ENCODE measurements at places on chromosomes 7 and 10.

DNA sequence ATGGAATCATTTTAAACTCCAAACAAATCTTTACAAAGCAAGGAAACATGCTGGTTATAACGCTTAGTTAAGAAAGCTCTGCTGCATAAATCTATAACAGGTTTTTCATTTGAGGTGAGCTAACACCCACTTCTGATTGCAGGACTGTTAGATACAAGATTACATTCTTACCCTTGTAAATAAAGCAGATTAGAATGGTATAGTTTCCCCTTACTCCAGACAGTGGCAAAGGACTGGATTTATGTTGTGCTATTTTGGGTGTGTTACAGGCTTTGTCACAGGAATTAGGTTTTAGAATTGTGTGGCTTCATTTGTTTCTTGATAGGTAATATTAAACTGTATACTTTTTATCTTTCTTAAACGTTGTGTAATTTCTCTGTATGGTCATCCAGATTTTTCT is 487.6 kb downstream of the ZWINT start:
- no peak for DNase-seq

DNA sequence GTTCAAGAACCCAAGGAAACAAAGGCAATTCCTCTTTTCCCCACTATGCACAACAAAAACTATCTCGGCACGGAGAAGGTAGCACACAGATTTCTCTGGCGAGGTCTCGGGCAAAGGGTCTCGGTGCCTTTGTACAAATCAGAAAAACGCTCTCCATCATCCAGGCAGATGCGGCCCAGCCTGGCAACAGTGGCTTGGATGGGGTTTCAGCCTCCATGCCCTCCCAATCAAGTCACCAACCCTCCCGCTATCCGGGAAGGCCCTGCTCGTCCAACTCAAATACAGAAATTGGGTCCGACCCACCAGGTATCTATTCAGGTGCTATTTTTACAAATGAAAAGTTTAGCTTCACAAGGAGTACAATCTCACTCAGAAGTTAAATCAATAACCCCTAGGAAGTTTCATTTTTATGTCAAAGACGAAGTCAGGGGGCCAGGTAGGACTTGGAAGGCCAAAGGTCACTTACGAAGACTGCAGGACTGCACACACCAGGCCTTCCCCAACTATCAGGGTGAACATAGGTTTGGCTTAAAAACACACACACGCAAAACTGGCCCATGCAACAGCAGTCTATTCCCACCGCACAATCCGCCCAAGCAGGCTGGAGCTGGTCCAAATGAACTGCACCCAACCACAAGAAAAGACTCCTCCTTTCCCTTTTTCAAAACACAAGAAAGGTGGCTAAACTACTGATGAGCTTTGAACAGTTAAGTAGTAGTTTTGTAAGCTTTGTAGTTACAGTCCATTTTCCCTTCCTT is 43.0 kb downstream of the GNA12 start:
- DNase-seq = no peak

DNA sequence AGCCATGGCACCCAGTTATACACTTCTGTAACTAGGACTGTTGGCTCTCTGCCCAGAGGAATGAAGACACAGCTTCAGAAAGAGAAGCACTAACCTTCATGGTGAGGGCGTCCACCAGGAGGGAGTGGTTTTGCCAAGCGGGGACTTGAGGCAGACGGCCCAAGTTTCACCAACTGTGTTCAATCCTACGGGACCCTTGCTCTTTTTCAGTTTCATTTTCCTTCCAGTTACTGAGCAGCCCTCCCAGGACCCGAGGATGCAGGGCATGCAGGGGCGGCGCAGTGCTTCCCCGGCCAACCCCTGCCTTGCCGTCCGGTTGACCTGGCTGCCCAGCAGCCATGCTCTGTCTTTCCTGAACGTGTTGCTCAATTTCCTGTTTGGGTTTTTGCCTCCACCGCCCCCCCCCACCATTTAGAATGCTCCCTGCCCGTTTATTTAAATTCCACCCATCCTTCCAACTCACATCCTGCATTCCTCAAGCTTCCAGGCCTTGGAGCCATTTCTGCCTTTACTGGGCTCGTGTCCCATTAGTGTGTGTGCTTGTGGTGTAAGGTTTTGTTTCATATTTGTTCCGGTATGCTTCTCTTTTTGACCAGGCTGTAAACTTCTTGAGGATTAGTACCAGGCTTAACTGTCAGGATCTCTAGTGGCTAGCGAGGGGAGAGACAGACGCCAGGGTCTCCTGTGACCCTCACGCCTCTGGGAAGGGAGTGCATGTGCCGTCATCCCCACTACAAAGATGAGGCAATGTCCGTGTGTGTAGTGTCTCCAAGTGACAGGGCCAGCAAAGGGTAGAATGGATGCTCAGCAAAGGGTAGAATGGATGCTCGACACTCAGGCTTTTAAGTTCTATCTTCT is 31.6 kb downstream of the IL15RA start:
- DNase-seq = no peak

- DNase-seq = no peak
These were observed 554 bp downstream of the FRA10AC1 start for GRCh38 chr10:93701866-93702209.

- no peak for DNase-seq
These were observed 12.5 kb upstream of the LIPK start for GRCh38 chr10:88693392-88694020.

DNA sequence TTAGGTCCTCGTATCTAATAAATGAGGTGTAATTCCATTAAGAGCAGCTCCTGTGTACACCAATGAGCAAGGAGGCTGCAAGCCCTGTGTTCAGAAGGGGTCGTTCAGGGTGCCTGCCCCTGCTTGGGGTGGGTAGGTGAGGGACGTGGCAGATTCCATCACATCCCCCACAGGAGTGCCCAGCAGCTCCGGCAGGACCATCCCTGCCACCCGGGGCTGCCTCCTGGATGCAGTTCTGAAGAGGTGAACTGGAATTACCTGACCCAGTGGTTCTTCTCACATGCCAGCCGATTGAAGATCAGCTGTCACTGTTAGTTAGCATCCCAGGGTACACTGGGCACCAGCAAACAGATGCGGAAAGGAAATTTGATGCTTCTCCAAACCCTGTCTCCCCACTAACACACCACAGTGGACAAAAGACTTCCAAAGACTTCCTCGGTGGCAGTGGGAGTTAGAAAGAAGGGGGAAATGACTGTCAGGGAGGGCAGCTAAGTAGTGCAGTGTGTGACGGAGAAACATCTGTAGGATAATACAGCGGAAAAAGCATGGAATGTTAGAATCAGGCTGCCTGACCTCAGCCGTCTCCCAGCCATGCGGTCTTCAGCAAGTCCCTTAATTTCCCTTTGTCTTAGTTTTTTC is 313.6 kb upstream of the ZMIZ1 start:
- no peak for DNase-seq
